Effector memory CD4-positive, alpha-beta T cell (primary cell): ENCODE measurements at places on chromosomes 11 and 22.

DNA sequence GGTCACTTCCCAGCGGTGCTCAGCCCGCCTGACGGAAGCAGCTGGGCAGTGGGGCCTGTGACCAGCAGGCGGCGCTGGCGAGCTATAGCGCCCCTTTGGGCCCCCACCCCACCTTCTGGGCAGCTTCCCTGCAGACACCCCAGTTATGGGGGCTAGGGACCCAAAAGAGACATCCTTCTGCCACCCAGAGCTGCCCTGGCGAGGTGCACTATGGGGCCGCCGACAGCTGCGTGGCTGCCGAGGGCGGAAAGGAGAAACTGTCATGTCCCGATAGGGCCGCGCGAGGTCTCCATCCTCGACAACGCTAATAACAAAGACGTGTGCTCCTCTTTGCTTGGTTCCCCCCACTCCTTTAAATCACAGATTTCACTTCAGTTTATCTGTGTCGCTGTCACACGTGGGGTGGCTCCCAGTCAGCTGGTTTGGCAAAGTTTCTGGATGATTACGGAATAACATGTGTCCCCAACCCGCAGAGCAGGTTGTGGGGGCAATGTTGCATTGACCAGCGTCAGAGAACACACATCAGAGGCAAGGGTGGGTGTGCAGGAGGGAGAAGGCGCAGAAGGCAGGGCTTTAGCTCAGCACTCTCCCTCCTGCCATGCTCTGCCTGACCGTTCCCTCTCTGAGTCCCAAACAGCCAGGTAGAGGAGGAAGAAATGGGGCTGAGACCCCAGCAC lies 673 bp upstream of the MYO7A start:
- peaks cover 10% of the 10 kb centered on the region for H3K4me1 ChIP-seq
- no peaks in the 10 kb centered on the region for H3K27me3 ChIP-seq
- H3K36me3 ChIP-seq, result no peaks in the 10 kb centered on the region
- peak overlapping the region; percentile 38 for H3K4me3 ChIP-seq
- H3K27ac ChIP-seq, result no peak overlapping the region

- H3K4me3 ChIP-seq, result no peak overlapping the region
- no peaks in the 10 kb centered on the region for H3K36me3 ChIP-seq
- H3K4me1 ChIP-seq, result no peaks in the 10 kb centered on the region
- no peak for DNase-seq
- no peak overlapping the region for H3K27ac ChIP-seq
These were observed 837.3 kb downstream of the TBC1D22A start for GRCh38 chr22:47599753-47600152.

DNA sequence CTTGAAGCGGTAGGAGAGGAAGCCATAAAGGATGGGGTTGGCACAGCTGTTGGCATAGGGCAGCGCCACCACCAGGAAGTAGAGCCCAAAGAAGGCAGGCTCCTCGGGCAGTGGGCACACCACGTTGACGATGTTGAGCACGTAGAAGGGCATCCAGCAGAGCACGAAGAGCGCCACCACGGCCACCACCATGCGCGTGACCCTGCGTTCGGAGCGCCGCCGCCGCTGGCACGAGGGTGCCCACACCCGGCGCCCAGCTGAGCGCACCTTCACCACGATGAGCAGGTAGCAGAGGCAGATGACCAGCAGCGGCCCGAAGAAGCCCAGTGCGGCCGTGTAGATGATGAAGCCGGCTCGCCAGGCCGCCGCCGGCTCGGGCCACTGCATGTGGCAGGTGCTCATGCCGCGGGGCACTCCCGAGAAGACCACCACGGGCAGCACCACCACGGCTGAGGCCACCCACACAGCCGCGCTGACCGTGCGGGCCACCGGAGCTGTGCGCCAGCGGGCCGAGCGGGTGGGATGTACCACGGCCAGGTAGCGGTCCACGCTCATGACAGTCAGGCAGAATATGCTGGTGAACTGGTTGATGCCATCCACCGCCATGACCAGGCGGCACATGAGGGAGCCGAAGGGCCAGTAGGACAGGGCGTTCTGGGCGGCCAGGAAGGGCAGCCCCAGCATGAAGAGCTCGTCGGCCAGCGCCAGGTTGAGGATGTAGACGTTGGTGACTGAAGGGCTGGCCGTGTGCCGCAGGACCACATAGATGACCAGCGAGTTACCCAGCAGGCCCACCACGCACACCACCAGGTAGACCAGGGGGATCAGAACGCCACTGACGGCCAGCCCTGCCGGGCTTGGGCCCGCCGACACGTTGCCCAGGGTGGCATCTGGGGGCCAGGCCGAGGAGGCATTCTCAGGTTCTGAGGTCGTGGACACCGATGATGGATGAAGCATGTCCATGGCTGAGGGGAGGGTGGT lies 5.1 kb downstream of the SSTR3 start:
- H3K36me3 ChIP-seq, result no peaks in the 10 kb centered on the region
- H3K27me3 ChIP-seq, result no peaks in the 10 kb centered on the region
- no peak for DNase-seq
- no peak overlapping the region for H3K27ac ChIP-seq

GRCh38 chr11:30436801-30437200 lies 113.9 kb downstream of the ARL14EP start:
- no peak overlapping the region for H3K27ac ChIP-seq
- no peaks in the 10 kb centered on the region for H3K36me3 ChIP-seq
- DNase-seq, result no peak
- no peaks in the 10 kb centered on the region for H3K27me3 ChIP-seq
- H3K4me3 ChIP-seq, result no peak overlapping the region
- no peaks in the 10 kb centered on the region for H3K4me1 ChIP-seq

- no peaks in the 10 kb centered on the region for H3K4me1 ChIP-seq
- DNase-seq, result no peak
- no peaks in the 10 kb centered on the region for H3K27me3 ChIP-seq
- no peaks in the 10 kb centered on the region for H3K36me3 ChIP-seq
These were observed 35.0 kb downstream of the RDX start for GRCh38 chr11:110261195-110262071.

DNA sequence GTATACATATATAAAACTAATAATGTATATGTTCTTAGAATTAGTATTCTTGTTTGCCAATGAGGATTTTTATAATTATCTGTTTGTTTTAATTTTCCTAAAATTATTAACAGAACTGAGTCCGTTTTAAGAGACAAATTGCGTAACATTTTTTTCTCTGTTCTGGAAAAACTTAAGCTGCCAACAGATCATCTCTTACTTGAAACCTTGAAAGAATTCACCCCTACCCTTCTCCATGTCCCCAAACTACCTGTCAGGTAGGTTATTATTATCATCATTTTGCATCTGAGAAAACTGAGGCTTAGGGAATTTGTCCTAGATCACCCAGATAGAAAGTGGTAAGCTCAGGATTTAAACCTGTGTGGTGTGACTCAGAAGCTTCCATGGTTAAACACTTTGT lies 14.7 kb downstream of the SLC5A4 start:
- H3K27ac ChIP-seq, result no peak overlapping the region
- H3K36me3 ChIP-seq, result no peaks in the 10 kb centered on the region
- no peaks in the 10 kb centered on the region for H3K27me3 ChIP-seq
- no peaks in the 10 kb centered on the region for H3K4me1 ChIP-seq
- no peak overlapping the region for H3K4me3 ChIP-seq
- no peak for DNase-seq

DNA sequence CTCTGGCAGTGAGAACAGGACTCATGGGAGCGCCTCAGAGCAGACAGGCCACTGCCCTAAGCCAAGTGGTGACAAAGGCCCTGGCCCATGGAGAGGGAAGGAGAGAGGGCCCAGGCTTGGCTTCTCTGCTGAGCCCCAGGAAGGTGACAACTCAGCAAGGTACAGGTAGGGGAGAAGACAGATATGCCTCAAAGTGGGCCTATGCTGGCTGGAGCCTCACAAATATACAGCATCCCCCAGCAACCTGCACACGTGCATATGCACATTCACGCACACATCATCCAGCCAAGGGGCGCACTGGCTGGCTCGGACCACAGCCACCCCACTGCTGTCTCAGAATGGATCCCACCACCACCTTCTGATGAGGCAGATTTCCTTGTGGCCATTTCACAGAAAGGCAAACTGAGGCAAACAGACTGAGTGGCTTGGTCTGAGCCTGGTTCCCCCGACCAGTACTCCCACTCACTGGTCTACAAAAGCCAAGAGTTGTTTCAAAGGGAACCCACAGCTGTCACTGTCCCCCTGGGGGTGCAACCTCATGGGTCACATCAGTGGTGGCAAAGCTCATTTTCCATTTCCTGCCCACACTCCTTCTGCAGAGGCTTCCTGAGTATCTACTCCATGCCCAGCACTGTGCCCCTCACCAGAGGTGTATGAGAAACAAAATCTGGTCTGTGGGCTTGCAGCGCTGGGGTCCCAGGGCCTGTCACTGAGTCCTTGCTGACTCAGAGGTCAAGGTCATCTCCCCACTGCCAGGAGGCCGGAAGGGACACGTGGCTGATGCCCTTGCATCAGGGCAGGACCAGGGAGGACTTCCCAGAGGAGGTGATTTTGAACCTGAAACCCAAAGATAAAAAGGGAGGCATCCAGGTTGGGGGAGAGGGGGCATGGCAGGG lies 67.3 kb upstream of the PRR5 start:
- H3K27ac ChIP-seq, result no peak overlapping the region
- peaks cover 7% of the 10 kb centered on the region for H3K4me1 ChIP-seq
- H3K4me3 ChIP-seq, result no peak overlapping the region

DNA sequence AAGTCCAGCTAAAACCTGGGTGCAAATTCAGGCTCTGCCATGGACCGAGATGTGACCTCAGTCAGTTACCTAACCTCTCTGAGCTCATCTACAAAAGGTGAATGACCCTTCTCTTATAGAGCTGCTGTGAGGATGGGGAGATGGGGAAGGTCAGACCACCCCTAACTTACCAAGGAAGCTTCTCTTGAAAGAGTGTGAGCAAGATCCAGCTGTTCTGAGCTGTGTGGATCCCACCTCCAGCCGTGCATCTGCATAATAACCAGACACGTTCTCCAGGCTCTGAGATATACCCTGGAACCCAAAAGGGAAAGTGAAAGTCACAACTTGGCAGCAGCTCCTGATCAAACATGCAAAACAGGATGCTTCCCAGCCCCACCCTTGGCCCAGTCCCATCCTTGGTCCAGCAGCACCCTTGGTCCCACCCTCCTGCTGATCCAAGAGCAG lies at the start of gene APOL3:
TSS of gene APOL3 (minus strand) at position 257 of the 444 bp plus-strand sequence. CDS start 11,700 bp downstream, outside the sequence.
- peak; percentile 23 for DNase-seq
- H3K27ac ChIP-seq, result peak within 1 kb of the TSS; percentile 94
- peaks cover 57% of the 10 kb centered on the region for H3K4me1 ChIP-seq
- H3K27me3 ChIP-seq, result no peaks in the 10 kb centered on the region
- peak within 1 kb of the TSS; percentile 73 for H3K4me3 ChIP-seq

- peak overlapping the region; percentile 60 for H3K4me3 ChIP-seq
- H3K27ac ChIP-seq, result no peak overlapping the region
- DNase-seq, result no peak
- H3K4me1 ChIP-seq, result peaks cover 18% of the 10 kb centered on the region
- no peaks in the 10 kb centered on the region for H3K27me3 ChIP-seq
These were observed 7.8 kb upstream of the GRAMD4 start for GRCh38 chr22:46612341-46612903.

DNA sequence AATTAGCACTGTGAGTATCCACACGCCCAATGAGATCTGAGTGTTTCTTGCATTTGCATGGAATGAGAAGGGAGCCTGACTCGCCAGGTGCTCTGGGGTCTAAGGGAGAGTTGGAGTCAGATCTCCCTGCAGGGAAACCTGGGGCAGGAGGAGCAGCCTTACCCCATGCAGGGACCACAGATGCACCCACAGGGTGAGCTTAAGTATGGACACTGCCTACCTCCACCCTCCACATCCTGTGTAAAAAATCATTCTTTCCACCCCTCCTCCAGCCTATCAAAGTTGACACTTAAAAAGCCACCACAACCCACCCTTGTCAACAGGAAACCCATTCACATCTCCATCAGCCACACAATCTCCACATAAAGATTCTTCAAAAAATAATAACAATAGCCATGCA lies 67.0 kb upstream of the IGLL5 start:
- no peak for DNase-seq
- peak overlapping the region; percentile 60 for H3K27ac ChIP-seq
